Common myeloid progenitor, CD34-positive (primary cell): ENCODE measurements at places on chromosomes 2 and 18.

GRCh38 chr2:160308476-160308875, 108.4 kb upstream of the ITGB6 start:
- DNase-seq = no peak

- peak; percentile 58 for DNase-seq
Measured at GRCh38 chr2:206084870-206085741, 868 bp downstream of the INO80D start.

GRCh38 chr2:23503682-23504081, 118.7 kb downstream of the KLHL29 start:
- DNase-seq = peak; percentile 66

DNA sequence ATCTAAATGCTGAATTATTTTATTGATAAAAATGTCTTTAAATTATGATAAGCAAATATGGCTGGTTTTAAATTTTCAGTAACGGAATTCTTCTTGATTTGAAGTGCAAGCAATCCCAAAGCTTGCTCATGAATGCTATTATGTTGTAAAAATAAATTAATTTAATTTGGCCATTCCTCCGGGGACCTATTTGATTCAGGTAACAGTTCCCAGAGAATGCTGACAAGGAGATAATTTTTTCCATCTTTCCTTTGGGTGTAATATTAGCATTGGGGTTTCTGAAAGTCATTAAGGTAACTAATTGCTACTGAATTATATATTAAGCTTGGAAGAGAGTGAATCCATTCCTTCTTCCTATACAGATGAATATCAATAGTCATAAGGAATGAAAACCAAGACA, 12.5 kb upstream of the RMDN2 start:
- DNase-seq = no peak

DNA sequence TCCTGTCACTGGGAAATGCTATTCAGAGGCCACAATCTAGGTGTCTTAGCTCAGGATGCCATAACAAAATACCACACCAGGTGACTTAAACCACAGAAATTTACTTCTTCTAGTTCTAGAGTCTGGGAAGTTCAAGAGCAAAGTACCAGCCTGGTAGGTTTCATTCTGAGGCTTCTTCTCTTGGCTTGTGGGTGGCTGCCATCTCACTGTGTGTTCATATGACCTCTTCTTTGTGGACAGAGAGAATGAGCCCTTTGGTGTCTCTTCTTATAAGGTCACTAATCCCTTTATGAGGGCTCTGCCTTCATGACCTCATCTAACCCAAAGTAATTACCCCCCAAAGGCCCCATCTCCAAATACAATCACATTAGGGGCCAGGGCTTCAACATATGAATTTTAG, 57.3 kb downstream of the RHOB start:
- no peak for DNase-seq

- no peak for DNase-seq
Measured at GRCh38 chr2:111982822-111983221, 72.2 kb upstream of the TMEM87B start.

GRCh38 chr2:66281980-66282379, 152.9 kb upstream of the MEIS1 start:
- no peak for DNase-seq

DNA sequence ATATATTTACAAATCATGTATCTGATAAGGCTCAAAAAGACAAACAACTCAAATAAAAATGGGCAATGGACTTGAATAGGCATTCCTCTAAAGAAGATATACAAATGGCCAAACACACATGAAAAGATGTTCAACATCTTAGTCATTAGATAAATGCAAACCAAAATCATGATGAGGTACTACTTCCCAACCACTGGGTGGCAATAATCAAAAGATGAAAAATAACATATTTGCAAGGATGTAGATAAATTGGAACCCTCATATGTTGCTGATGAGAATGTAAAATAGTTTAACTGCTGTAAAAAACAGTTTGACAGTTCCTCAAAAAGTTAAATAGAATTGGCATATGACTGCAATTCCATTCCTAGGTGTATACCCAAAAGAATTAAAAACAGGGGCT, 132.3 kb downstream of the TTC32 start:
- peak; percentile 12 for DNase-seq

DNA sequence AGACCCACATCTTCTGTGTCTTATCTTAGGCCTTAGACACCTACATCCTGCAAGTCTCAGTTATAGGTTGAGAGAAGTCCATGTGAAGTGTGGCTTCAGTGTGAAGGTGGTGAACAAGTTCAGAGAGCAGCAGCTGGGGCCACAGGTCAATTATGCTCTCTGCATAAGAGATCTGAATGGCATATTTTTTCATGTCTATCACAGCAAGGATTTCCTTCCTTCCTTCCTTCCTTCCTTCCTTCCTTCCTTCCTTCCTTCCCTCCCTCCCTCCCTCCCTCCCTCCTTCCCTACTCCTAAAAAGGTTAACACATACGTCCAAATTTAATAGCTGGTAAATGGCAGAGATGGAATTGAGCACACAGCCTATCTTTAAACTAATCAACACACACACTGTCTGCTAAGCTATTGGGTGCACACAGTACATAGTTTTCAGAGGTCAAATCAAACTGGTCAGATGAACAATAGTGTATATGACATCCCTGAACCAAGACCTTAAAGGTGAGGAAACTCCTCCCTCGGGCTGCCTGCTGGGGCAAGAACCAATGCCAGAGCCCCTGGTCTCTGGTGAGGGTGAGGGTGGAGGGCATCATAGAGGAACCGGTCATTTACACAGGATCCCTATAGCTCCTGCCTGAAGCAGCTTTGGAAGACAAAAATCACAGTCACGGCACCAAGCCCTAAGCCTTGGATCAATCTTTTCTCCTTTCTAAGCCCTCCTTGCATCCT, 240.9 kb downstream of the ICOS start:
- no peak for DNase-seq

DNA sequence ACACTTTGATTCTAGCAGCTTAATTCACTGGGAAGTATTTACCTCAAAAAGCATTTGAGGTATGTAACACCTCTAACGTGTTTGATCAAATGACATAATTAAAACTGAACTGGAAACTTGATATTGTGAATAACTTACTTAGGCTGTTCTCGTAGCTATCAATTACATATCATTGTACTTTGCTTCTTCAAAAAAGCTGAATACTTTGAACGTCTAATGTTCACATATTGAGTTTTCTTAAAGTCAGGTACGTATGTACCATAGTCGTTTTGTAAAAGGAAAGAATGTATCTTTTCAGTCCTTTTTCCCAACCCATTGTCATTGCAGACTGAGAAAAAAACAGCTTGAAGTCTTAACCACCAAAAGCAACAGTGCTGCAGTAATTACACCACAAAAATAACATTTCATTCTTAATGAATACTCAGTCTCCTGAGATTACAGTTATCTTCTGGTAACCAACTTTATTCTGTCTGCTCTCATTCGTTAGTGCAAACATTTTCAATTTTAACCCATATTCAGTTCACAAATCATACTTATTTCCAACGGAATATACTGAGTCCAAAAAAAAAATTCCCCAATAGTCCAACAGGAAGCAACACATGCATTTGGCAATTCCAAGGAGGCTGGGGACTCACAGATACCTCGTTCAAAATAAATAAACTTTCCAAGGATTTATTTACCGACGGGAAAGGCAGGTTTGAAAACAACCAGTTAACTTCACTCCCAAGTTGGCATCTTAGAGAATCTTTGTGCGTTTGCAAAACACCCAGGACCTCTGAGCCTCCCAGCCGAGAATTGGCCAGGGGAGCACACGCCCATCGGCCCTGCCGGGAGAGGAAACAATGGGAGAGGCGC, 1.1 kb downstream of the CHN1 start:
- DNase-seq = peak; percentile 24

GRCh38 chr2:241267249-241268067, 48.0 kb downstream of the HDLBP start:
- no peak for DNase-seq

DNA sequence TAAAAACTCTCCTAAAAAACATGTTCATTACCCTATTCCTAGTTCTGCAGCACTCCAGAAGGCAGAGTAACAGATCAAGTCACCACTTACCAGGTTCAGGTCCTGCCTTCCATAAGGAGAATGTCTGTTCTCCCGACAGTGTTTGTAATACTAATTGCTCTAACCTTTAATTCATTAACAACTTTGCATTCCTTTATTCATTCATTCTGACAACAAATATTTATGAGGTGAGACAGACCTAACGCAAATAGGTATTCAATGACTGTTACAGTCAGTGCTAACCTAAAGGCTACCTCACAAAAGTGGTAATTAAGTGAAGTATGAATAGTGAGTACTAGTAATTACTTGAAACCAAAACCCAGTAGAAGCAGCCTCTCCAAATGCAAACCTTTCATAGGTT, 224.0 kb downstream of the AFF3 start:
- no peak for DNase-seq

- no peak for DNase-seq
Measured at GRCh38 chr2:217833439-217833838, 169.4 kb downstream of the TNS1 start.

GRCh38 chr18:11850821-11851145, 430 bp upstream of the CHMP1B start:
- peak; percentile 91 for DNase-seq

GRCh38 chr2:25417715-25418369, 76.1 kb upstream of the DNMT3A start:
- DNase-seq = no peak

DNA sequence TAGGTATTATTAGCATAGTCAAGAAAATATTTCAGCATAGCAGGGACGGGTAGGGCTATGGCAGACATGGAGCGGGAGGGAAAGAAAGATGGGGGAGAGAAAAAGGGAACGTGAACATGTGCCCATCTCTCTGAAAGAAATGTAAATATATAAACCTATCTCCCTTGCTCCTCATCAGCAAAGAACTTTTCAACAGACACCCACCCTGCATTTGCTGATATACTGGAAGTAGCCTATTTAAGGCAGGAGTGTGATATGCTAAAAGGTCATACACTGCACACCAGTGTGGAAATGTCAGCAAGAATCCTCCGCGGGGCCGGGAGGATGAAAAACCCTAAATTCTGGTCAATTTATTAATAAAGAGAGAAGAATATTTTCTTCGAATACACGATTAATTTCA, 1.7 kb downstream of the MBOAT2 start:
- no peak for DNase-seq

- no peak for DNase-seq
Measured at GRCh38 chr2:204228169-204228886, 291.8 kb downstream of the ICOS start.

DNA sequence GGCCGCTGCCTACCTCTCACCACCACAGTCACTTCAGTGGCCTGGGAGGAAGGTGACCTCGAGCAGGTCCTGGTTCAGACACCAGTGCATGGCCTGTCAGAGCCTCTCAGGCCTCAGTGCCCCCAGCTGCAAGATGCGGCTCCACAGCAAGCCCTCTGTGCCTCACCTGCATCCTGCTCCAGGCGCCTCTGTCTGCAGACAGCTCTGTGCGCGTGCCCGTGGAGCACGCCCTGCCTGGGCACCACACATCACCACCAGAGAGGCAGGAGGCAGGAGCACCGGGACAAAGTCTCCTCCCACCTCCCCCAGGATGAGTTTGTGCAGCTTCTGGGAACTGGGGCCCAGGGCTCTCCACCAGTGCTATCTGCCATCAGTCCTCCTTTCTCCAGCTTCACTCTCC, 98.7 kb downstream of the TFCP2L1 start:
- DNase-seq = no peak

GRCh38 chr2:30481323-30481800, 34.3 kb downstream of the LCLAT1 start:
- DNase-seq = peak; percentile 50

- DNase-seq = no peak
Measured at GRCh38 chr18:74571895-74572680, 25.6 kb upstream of the ZNF407 start.

DNA sequence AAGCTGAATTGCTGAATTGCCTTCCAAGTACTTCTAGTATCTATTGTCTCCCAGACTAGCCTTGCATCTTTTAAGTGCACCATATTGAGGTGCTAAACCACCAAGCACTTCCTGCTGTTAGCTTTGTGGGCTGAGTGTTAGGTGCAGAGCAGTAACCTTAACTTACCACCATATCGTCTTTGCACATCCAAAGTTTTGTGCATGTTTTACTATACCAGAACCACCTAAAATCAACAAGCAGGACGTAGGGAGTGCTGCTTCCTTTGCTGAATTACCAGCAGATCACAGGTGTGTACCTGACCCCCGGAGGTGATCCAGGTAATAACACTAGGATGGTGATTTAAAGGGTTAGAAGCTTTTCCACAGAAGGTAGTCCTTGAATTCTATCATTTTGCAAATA, 359.9 kb upstream of the HNRNPA3 start:
- DNase-seq = peak; percentile 18
